Aorta (tissue), 5 donors: ENCODE measurements at places on chromosomes 4 and X. TPM values are rescaled to one million over a fixed set of nuclear protein-coding genes. Genes with fewer than 3 reads are reported as not detected.

GRCh38 chr4:89175611-89176010 is 64.3 kb downstream of the TIGD2 start:
- DNase-seq, result no peak

DNA sequence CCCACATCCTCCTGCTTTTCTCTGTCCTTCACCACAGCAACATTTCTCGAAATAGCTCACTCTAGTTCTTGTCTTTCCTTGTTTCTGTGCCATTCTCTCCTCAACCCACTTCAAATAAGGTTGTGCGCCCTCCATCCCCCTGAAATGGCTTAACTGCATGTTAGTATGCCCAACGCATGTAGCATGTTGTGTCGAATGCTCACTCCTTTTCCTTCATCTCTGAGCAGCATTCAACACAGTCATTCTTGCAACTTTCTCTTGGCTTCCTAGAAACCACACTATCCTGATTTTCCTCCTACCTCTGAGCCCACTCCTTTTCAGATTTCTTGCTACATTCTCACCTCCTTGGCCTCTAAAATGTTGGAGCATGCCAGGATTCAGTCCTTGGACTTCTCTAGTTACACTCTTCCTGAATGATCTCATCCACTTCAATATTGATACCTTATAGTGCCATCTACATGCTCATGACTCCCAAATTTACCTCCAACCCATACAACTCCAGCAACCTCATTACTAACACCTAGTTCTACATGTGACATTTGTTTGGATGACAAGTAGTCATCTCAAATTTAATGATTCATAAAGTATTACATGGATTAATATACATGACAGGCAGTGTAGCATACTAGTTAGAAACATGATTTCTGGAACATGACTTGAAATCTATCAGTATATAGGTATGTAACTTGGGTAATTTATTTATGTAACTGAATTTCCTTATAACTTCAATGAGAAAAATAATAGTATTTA is 22.3 kb downstream of the RBMX start:
- no peak for DNase-seq

DNA sequence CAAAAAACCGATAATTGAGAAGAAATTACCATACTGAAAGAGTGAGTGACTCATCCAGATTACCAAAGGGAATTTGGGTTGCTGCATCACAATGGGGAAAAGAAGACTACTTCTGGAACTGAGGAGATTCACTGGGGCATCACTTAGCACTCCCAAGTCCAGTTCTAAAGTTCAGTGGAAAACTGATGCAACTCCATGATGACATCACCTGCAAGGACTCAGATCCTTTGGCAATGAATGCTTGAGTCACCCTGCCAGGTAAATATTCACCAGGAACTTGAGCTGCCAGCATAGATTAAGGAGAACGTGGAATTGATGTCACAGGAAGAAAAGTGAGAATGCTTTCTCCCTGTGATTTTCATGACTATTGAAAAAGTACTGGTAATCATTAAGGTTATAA is 32.0 kb upstream of the SMIM10L2A start:
- no peak for DNase-seq

CETN2 gene
- total RNA-seq, result 22.1 TPM

DNA sequence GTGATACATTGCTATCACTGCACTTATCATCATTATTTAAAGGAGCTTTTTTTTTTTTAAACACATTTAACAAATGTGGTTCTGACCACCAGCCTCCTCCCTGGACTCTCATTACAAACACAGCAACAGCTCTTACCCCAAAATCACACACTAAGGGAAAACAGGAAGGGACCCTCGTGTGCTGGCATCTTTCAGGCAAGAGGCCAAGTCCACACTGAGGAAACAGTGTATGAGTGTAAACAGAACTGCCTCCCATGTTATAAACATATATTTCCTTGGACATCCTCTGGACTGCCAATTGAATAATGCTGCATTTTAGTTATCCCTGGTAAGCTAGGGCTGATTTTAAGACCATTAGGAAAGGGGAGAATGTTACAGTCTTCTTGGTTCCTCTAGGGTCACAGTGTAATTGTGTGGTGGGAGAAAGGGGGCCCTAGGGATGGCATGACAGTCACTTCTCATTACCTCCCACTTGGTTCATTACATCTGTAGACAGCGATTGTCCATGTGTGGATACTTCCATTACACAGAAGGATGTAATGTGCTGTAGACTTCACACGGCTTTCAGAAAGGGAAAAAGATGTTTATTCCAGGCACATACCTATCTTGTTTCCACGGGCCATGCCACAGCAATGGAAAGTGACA is 244.6 kb upstream of the TET2 start:
- no peak for DNase-seq

DNA sequence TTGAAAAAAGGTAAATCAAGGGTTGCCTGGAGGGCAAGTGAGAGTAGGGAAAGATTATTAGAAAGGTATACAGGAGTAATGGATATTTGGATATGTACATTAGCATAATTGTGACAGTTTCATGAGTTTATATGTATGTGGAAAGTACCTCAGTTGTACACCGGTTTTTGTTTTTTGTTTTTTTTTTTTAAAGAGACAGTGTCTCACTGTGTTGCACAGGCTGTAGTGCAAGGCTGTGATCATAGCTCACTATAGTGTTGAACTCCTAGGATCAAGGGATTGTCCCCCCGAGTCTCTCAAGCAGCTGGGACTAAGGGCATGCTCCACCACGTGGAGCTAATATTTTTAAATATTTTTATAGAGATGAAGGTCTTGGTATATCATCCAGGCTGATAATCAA is 15.3 kb upstream of the HPGD start:
- DNase-seq, result no peak

- DNase-seq, result no peak
These were observed 220.6 kb upstream of the ZC4H2 start for GRCh38 chrX:65196758-65197360.

SSX4 gene
- total RNA-seq, result not detected

DNA sequence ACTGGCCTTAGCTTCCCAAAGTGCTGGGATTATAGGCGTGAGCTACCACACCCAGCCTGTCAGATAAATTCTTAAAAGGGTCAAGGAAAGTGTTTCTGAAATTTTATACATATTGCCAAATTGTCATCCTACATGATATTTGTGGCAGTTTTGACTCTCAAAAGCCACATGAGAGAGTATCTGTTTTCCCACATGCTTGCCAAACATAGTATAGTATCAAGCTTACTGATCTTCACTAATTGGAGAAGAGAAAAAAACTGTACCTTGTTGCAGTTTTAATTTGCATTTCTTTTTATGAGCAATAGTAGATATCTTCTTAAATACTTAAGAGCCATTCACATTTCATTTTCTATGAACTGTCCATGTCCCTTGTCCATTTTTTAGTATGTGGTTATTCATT is 83.6 kb downstream of the TET2 start:
- no peak for DNase-seq

GRCh38 chrX:154795016-154795415 is 10.3 kb downstream of the MPP1 start:
- DNase-seq, result no peak

- no peak for DNase-seq
These were observed 50.3 kb upstream of the OTUD4 start for GRCh38 chr4:145230726-145231125.

GRCh38 chr4:136505020-136505419 is 1027.3 kb downstream of the PCDH18 start:
- no peak for DNase-seq

GRCh38 chrX:117689956-117690355 is 426.7 kb downstream of the KLHL13 start:
- no peak for DNase-seq

DNA sequence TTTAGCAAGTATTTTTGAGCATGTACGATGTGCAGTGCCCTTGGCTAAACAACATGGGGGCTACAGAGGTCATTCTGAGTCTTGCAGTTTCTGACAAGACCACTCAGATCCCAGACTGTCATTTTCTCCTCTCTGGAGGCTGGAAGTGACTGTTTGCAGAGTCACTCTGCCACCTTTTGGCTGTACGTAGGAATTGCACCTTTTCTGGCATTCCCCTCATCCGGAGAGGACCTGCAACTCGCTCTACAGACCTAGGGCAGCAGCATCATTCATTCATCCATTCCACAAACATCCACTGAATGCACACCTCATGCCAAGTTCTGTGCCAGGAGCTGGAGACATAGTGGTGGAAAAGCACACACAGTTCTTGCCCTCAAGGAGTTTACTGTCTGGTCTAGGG is 160.4 kb upstream of the GPR101 start:
- DNase-seq, result no peak

OTUD6A gene
- total RNA-seq, result not detected

- no peak for DNase-seq
These were observed 829.9 kb downstream of the FAT4 start for GRCh38 chr4:126144543-126145237.

GRCh38 chr4:184273166-184274147 is 55.8 kb upstream of the ENPP6 start:
- DNase-seq, result no peak

GRCh38 chrX:49972328-49972860 is 50.0 kb downstream of the CLCN5 start:
- DNase-seq, result no peak

GRCh38 chr4:112563431-112564200 is 47.6 kb upstream of the NEUROG2 start:
- no peak for DNase-seq

CTAG1B gene
- not detected for total RNA-seq

DNA sequence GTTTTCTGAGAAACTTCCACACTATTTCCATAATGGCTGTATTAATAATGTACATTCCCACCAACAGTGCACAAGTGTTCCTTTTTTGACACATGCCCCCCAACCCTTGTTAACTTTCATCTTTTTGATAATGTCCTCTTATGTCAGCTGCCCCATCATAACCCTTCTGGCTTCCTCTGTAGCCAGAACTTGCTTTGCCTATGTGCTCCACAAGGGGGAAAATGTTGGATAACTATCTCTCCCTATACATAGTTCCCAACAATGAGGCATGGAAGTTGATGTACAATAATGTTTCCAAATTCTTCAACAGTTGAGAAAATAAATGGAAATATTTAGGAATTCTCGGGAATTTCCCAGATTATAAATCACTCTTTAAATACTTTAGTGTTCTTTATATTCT is 142.9 kb downstream of the ASB9 start:
- DNase-seq, result no peak

- DNase-seq, result no peak
These were observed 11.6 kb downstream of the FGA start for GRCh38 chr4:154578919-154579318.

- DNase-seq, result no peak
These were observed 111.6 kb upstream of the PTPN13 start for GRCh38 chr4:86482306-86483172.

GRCh38 chrX:153800177-153800722 is 5.8 kb downstream of the SSR4 start:
- DNase-seq, result no peak

MAGEE2 gene
- total RNA-seq, result not detected

DNA sequence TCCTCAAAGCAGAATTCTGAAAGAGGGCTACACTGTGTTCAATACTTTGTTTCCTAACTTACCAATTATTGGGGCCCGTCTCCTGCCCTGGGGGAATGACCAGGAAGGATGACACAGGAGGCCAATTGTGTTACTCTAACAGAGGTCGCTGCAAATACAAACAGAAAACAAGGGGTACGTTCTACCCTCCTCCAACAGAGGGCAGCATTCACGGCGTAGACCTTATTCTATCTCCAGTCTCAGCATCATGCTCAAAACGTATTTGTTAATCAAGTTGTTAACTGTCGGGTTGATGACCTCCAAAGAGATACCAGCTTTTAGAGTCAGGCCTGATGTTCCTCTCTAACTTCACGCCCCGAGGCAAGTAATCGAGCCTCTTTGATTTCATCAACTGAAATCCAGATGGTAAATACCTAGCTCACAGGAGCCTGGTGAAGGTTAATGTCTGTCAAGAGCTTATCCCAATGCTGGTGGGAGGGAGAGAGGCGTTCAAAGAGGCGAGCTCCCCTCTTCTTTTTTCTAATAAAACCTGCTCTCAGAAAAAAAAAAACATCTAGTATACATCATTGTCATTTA is 181.0 kb upstream of the KCNIP4 start:
- DNase-seq, result no peak

GLOD5 gene
- not detected for total RNA-seq

- DNase-seq, result no peak
These were observed 76.7 kb downstream of the CPEB2 start for GRCh38 chr4:15078682-15079642.

NAT8L gene
- 0.23 TPM for total RNA-seq
